Endothelial cell of umbilical vein (primary cell): ENCODE measurements at places on chromosomes 3 and 15. TPM values are rescaled to one million over a fixed set of nuclear protein-coding genes. Genes with fewer than 3 reads are reported as not detected.

The BNC1 gene
- 2.9 and 3.4 TPM in 2 replicates for total RNA-seq

The RNF111 gene
- total RNA-seq: 42.4 and 42.6 TPM in 2 replicates

The CD200 gene
- total RNA-seq: 7.2 and 8.2 TPM in 2 replicates

The PGBD4 gene
- total RNA-seq: 1.1 TPM in 2 replicates

- no peak for DNase-seq
These were observed 14.5 kb upstream of the ISLR start for GRCh38 chr15:74158855-74159650.

DNA sequence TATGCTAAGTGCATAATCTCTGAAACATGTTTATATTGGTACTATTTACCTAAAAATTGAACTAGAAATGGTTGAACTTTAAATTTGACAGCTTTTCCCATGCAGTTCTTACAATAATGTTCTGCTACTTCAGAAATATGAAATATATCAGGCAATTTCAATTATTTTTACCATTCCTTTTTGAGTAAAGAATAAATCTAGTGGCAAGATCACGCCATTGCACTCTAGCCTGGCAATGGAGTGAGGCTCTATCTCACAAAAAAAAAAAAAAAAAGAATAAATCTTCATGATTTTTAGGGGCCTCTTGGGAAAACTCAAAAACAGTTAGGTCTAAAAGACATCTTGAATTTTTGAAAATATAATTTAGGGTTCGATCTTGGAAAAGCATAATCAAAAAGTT is 10.6 kb upstream of the DNAAF4 start:
- no peak for DNase-seq

DNA sequence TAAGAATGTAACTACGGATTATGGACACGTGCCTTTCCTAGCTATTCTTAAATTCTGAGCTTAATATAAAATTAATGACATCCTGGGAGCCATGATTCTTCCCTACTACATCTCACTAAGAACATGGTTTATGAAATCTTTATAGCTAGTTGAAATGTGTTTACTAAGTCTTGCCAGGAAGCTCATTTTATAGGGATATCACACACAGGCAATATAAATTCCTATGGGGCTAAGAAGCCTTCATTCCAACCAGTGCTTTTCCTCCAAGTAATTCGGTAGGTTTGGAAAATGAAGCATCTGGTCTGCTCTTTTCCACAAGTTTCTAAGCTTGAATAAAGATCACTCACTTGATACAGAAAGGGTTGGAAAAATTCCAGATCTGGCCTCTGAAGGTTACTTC is 802.6 kb downstream of the FHIT start:
- no peak for DNase-seq

DNA sequence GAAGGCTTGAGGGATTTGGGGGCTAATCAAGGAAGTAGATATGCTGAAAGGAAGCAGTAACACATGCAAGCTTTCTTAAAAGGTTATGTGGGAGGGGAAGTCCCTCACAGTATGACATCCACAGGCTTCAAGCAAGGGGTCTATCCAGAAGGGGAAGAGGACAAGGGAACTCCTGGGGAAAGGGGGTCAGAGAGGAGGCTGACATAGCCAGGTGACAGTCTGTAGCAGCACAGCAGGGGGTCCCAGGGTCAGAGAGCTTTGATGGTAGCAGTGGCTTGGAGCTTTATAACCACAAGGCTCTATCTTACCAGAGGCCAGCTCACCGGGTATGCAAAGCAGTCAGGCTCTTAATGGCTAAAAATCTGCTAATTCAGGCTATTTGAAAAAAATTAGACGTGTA is 150.6 kb upstream of the NSMCE3 start:
- DNase-seq: no peak
